DMS153 (cell line): ENCODE measurements at places on chromosomes 12 and 14.

GRCh38 chr14:51988221-51988620 is 1.1 kb upstream of the RTRAF start:
- DNase-seq, result no peak

- DNase-seq, result no peak
Measured at GRCh38 chr14:96830946-96831345, 33.8 kb downstream of the VRK1 start.

GRCh38 chr12:53596920-53597363 is 29.2 kb downstream of the ATF7 start:
- DNase-seq, result peak; percentile 13

- DNase-seq, result no peak
Measured at GRCh38 chr12:26198742-26199141, 3.4 kb downstream of the SSPN start.

DNA sequence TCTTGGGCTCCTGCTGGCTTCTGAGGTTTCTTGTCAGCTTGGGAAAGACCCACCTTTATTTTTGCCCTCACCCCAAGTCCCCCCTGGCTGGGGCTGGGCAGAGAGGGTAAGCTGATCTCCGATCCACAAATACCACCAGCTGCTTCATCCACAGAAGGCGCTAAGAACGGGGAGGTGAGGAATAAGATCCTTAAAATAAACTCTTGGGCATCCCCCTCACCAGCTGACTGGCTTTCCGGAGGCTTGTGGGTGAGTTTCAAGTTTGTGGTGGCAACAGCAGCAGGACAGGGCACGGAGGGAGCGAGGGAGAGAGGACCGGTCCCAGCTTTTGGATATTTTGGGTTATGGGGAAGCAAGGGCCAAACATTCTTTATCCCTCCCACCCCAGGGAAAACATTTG is 20.8 kb upstream of the HSPB8 start:
- DNase-seq, result no peak

GRCh38 chr12:110431957-110432587 is 18.1 kb downstream of the ARPC3 start:
- DNase-seq, result no peak

DNA sequence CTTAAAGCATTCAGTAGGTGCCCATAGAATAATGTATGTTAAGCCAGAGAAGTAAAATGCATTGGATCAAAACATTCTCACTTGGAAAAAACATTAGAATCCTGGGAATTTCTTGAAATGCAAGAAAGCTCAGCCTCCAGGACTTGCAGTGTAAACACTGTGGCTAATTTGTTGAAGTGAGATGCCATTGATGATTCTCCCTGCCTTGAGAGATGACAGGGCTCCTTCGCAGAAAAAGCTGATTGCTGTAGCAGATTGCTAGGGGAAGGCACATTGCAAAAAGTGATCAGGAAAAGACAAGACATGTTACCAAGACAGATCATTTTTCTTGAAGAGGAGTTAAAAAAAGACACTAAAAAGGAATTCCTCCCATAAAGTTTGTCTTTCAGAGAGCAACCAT is 204.2 kb upstream of the HMGA2 start:
- DNase-seq, result no peak
